GM12865 (cell line): ENCODE measurements at places on chromosomes 6 and 20.

GRCh38 chr6:37506479-37506878, 6.8 kb upstream of the CCDC167 start:
- no peak for DNase-seq

DNA sequence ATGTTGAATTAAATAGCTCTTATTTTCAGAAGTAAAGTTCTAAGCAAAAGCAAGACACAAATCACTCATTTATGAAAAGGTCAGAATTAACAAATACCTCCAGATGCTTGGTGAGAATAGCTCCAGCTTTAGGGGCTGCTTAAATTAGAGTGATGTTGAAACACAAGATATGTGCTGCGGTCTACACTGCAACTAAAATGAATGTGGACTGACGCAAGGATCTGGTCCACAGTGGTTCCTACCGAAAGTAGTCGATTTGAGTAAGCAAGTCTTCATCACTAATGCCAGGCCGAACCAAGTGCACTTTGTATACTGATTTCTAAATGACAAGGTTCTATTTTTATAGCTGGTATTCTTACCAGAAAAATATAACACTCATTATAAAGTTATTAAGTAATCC, 96.3 kb downstream of the PRDM1 start:
- peak; percentile 97 for DNase-seq

DNA sequence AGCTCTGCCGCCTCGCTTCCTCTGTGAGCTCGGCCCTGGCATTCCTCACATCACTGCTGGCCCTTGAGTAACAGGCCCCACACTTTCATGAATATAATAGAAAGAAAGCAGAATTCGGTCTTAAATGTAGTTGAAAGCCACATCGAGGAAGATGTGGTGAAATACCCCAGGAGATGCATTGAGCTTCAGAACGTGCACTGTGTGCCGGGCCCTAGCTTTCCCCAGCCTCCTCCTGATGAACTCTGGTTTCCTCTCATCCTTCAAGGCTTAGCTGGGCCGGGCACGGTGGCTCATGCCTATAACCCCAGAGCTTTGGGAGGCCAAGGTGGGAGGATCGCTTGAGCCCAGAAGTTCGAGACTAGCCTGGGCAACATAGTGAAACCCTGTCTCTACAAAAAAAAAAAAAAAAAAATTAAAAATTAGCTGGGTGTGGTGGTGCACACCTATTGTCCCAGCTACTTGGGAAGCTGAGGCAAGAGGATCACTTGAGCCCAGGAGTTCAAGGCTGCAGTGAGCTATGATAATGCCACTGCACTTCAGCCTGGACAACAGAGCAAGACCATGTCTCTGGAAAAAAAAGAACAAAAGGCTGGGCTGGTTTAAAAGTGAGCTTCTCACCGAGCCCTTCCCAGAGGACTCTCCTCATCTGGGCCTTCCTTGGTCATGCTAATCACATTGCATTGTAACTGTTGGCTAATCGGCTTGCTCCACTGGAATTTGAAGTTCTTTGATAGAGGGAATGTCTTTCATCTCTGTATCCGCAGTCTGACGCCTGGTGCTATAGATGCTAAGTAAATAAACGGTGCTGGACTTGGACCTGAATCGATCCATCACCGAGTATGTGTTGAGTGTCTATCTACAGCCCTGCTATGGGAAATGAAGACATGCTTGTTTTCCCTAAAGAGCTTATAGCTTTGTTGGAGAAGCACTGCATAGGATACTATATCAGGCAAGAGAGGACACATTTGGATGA, 43.8 kb upstream of the FOXQ1 start:
- no peak for DNase-seq

GRCh38 chr6:137076277-137077068, 31.7 kb upstream of the IL20RA start:
- DNase-seq: peak; percentile 87

GRCh38 chr6:44227148-44227793, 3.9 kb downstream of the SLC29A1 start:
- no peak for DNase-seq

- DNase-seq: no peak
Observed at GRCh38 chr6:147449405-147450161, 58.9 kb upstream of the SAMD5 start.

DNA sequence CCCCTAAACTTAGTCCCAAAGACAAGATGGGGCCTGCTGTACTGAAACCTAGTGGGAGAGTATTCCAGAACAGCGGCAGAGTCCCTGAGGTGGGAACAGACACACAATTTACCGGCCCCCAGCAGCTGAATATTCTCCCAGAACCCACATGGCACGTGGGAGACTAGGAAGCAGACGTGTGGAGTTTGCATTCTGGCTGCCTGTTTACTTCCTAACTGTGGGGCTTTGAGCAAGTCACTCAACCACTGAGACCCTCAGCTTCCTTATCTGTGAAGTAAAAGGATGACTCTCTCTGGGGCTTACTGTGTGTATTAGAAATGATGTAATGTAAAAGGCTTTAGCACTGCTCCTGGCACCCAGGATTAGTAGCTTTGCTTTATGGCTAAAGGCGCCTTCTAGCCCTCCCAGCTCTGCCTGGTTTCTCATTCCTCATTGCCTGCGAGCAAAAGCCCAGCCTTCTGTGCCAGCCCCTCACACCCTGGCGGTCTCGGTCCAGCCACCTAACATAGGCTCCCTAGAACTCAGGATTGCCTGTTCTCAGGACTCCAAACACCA, 353.1 kb downstream of the CDC5L start:
- DNase-seq: no peak

DNA sequence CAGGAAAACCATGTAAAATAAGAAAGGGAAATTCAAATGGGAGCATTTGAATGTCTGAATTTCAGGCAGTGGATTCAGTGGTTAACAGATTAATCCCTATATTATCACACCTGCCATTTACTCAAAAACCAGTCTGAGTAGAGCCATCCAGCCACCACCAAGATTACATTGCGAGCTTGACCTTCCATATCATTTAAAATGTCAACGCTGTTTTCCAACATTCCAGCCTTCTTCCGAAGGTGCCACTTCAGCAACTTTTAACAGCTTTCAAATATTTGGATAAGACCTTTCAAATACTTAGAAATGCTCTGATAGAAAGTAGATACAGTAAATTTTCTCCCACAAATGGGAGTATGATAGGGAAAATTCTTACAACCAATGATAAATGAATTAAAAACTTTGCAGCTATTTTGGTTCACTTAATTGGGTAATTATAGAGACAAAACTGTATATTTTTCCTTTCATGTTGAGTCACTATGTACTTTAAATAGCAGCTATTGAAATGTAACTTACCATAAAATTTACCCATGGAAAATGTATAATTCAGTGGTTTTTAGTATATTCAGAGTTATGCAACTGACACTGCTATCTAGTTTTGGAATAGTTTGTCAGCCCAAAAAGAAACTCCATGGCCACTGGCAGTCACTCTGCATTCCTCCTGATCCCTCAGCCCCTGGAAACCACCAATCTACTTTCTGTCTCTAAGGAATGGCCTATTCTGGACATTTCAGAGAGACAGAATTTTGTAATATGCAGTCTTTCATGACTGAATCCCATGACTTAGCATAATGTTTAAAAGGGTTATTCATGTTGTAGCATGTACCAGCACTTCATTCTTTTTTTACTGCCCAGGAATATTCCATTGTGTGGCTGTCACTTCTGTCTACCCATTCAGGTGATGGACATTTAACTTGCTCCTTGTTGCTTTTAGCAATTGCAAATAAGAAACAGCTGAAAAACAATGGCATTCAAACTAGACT, 21.5 kb downstream of the EZR start:
- DNase-seq: no peak

- no peak for DNase-seq
Observed at GRCh38 chr6:99739526-99739925, 132.9 kb downstream of the PRDM13 start.

GRCh38 chr20:44800391-44801046, 9.8 kb downstream of the RIMS4 start:
- DNase-seq: no peak

- peak; percentile 98 for DNase-seq
Observed at GRCh38 chr6:30686908-30687658, 638 bp upstream of the PPP1R18 start.

- DNase-seq: no peak
Observed at GRCh38 chr20:23094927-23095326, 8.8 kb upstream of the CD93 start.

DNA sequence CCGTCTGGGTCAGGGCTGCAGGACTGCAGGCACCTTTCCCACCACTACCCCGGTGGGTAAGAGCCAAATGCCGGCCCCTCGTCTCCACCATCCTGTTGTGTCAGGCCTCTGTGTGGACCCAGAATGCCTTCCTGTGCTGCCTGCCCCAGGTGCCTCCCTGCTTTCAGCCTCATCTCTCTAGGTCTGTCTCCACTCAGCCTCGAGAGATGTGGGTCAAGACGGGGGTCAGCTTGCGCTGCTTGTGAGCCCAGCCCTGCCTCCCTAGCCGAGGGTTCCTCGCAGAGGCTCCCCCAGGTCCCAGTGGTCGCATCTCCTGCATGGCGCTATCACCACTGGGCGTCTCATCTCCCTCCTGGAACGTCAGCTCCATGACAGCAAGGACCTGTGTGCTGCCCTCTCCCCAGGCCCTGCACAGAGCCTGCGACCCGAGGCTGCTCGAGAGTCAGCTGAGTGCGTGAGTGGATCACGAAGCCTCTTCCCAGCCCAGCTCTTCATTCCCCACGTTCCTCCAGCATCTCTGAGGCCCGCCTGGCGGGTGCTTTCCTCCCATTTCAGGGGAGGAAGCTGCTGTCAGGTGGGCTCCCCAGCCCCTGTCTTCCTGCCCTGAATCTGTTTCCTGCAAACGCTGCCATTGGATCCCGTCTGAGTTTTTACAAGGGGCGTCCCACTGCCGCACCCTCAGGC, 38.7 kb upstream of the ZBP1 start:
- DNase-seq: no peak

DNA sequence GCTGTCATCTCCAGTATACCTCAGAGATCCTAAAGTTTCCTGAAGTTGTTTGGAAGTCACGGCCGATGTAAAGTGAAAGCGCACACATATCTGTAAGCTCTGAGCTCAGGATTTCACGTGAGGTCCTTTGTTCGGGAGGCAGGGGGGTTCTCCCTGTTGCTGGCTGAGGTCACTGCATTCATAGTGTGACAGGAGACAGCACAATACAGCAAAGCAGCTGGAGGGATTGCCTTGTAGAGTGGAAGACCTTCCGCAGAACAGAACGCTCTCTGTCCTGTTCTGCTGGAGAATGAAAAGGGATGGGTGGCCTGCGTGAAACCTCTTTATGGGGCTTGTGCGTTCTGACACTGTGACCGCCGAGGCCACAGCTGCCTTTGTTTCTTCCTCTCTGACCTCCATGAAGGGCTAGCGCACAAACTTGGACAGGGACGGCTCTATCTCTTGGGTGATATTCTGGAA, 13.4 kb upstream of the SERPINB1 start:
- peak; percentile 67 for DNase-seq

DNA sequence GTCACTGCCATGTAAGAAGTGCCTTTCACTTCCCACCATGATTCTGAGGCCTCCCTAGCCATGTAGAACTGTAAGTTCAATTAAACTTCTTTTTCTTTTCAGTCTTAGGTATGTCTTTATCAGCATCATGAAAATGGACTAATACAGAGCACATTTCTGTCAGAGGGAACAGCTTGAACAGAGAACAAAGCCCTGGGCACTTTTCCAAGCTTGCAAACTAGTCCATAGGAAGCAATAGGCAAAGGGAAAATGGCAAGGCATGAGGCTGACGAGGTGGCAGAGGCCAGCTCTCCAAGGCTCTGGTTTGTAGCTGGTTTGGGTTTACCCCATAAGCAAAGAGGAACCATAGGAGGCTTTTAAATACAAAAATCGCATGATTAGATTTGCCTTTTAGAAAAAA, 185.1 kb upstream of the HDDC2 start:
- no peak for DNase-seq

GRCh38 chr20:5001174-5002076, at the start of gene SLC23A2:
TSS of gene SLC23A2 (minus strand) at chr20:5001510. CDS start at chr20:4932562, 68,948 bp downstream.
- DNase-seq: peak; percentile 61

DNA sequence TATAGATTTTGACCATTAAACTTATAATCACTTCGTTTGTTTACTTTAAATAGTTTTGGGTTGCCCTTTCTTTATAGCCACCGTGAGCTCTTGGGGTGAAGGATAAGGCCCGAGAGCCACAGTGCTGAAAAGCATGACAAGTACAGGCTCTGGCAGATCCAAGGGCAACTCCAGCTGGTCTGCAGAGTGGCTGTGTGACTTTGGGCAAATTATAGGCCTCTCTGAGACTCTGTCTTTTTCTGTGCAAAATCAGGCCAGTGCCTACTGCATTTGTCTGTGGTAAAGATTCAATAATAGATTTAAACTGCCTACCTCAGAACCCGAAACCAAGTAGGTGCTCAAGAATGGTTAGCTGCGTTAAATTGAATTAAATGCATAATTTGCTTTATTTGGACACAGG, 511.3 kb downstream of the QKI start:
- no peak for DNase-seq

- DNase-seq: no peak
Observed at GRCh38 chr6:134830940-134831339, 119.0 kb downstream of the ALDH8A1 start.

GRCh38 chr6:157761331-157761921, 61.6 kb upstream of the SNX9 start:
- DNase-seq: peak; percentile 79

- DNase-seq: no peak
Observed at GRCh38 chr6:63403725-63404124, 83.9 kb upstream of the LGSN start.

GRCh38 chr6:35219683-35220326, 6.0 kb downstream of the SCUBE3 start:
- DNase-seq: no peak

- peak; percentile 24 for DNase-seq
Observed at GRCh38 chr6:6942831-6943230, 164.9 kb upstream of the RREB1 start.
